NCI-H1694 (cell line): ENCODE measurements at places on chromosomes 12 and 14.
A peak's percentile ranks its signal among the peaks of the same experiment; 100 is the strongest.

GRCh38 chr14:30296931-30297405, 262.0 kb upstream of the G2E3 start:
- no peak for DNase-seq

- no peak for DNase-seq
Measured at GRCh38 chr14:99751539-99752485, 41.4 kb upstream of the EML1 start.

DNA sequence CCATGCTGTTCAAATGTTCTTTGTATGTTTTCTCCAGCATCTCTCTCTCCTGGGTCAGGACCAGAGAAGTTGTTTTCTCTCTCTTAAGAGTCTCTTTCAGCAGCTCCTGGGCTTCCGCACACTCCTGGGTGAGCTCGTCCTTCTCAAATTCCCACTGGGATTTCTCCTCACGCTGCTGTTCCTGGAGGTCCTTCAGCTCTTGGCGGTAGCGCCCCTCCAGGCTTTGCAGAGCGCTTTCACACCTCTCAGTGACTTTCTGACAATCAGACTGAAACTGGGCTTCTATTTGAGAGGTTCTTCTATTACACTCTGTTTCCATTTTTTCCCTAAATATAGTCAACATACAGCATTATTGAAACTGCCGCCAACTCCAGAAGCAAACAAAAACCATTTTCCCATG, 72.7 kb downstream of the NIN start:
- DNase-seq, result no peak

DNA sequence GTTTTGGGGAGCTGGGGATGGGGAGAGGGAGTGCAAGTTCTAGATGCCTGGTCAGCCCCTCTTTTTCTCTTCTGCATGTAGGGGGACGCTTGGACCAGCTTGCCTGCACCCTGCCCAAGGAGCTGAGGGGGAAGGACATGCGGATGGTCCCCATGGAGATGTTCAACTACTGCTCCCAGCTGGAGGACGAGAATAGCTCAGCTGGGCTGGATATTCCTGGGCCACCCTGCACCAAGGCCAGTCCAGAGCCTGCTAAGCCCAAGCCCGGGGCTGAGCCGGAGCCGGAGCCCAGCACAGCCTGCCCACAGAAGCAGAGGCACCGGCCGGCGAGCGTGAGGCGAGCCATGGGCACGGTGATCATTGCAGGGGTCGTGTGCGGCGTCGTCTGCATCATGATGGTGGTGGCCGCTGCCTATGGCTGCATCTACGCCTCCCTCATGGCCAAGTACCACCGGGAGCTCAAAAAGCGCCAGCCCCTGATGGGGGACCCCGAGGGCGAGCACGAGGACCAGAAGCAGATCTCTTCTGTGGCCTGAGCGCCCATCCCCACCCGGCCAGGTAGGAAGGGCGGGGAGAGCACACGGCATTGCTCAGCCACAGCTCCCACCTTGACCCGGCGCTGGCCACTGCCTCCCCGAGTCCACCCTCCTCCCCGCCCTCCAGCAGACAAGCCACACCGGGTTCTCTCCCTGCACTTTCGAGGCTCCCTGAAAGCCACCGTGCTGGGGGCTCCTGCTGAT, 14.0 kb downstream of the LRTM2 start:
- DNase-seq, result no peak

DNA sequence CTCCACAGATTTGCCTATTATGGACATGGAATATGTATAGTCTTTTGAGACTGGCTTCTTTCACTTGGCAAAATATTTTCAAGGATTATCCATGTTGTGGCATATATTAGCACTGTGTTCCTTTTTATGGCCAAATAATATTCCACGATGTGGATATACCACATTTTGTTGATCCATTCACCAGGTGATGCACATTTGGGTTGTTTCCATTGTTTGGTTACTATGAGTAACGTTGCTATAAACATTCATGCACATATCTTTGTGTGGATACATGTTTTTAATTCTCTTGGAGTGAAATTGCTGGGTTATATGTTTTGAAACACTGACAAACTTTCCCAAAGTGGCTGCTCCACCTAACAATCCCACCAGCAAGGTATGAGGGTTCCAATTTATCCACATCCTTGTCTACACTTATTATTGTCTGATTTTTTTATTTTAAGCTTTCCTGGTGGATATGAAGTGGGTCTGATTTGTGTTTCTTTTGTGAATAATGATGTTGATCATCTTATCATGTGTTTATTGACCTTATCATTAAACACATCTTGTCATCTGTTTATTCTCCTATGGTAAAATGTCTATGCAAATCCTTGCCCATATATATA, 116.2 kb upstream of the FRMD6 start:
- no peak for DNase-seq

DNA sequence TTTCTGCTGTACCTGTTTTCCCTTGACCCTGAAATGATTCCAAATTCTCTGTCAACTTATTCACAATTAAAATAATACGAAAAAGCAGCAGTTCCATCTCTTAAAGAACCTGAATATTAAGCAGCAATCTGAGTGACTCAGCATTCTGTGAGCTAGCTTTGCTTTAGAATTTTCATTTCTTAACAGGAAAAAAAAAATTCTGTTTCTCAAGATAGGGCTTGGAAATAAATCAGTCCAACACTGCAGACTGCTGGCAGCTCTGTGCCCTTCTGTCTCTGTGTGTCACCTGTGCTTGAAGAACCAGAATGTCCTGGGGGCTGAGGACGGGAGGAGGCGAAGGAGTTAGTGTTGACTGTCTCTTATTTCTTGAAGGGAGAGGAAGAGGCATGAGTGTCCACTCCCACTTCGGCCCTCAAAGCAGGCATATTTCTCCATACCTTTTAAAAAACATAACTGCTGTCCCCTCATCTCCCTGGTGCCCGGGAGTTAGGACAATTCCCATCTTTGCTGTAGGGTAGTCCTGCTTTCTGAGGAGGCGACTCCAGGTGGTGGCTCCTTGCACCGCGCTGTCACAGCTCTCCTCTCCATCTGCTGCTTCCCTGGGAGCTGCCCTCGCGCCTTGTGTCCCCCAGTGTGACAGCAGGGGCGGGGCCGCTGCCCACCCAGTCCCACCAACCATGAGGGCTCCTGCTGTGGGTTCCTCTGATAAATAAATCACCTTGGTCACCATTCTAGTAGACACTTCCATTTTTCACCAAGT, 203.1 kb downstream of the CALM1 start:
- DNase-seq, result peak; percentile 66

DNA sequence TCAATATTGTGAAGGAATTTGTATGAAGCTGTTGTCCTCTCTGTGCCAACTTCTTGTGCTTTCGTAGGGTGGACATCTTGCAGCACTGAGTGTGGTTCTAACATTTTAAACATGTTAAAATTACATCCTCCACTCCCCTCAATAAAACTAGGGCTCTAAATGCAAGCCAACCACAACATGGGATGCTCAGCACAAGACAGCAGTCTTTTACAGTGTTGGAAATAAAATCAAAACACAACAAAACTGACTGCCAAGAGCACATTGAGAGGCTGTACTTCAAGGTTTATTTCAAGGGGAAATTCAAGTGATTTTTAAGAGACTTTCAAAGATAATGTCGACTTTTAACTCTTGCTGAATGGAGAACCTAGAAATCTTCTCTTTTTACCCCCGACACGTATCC, 396.9 kb downstream of the TMTC2 start:
- DNase-seq, result no peak

GRCh38 chr14:93832081-93832480, 43.8 kb upstream of the PRIMA1 start:
- DNase-seq, result peak; percentile 79

DNA sequence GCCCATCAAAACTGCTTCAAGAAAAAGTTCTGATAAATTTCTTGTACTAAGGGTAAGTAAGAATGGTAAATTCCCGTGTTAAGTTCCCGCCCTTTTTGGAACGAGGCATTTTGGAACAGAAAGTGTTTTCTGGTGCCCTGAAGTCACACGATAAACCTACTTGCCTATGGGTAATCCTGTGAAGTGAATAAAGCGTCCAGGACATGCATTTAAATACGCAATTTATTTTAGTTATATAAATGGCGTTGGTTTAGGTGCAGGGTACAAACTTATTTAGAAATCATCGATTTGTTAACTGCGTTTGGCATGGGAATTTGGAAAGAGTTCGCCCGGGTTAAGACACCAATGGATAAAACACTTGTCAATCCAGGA, 715 bp upstream of the RAP1B start:
- no peak for DNase-seq

GRCh38 chr12:72471806-72472205, 199.6 kb downstream of the TRHDE start:
- no peak for DNase-seq

GRCh38 chr12:42932936-42933335, 343.4 kb upstream of the PRICKLE1 start:
- no peak for DNase-seq

DNA sequence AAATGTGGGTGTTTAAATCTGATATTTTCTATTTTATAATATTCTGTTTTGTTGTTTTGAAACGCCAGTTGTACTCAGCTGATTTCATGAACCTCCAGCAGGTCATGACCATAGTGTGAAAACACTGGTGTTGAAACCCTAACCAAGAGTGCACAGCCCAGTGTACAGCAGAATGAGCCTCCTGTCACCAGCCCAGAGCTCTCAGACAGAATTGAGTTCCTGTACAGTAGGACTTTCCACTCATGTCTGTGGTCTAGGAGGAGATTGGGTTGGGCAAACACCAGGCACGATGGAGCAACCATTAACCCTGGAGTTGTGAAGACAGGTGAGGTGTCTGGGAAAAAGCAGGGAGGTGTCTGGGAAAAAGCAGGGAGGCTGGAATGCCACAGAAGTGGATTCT, 908.8 kb downstream of the VRK1 start:
- DNase-seq, result no peak

DNA sequence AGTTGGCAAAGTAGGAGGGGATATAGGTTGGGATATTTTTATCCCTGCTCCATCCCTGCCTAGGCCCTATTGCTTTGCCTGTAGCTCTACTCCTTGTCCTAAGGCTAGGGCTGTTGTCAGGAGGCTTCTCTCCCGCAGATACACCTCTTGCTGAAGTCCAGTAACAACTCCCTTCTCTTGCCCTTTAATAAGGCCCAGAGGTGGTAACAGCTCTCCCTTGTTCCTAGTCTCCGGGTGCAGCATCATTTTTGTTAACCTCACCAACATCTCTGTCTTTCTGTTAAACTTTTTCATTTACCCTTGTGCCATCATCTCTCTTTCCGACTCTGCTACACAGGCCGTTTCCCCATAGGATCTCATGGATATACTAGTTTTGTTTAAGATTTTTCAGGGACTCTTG, 6.3 kb downstream of the ASCL1 start:
- DNase-seq, result no peak

DNA sequence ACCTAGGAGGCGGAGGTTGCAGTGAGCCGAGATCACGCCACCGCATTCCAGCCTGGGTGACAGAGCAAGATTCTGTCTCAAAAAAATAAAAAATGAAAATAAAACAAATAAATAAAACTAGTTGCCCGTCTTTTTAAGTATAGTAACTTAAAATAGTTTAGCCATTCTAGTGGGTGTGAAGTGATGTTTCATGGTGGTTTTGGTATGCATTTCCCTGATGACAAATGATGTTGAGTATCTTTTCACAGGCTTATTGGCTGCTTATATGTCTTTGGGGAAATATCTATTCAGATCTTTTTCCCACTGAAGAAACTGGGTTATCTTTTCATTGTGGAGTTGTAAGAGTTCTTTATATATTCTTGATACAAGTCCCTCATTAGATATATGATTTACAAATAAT, 102.4 kb upstream of the METAP2 start:
- no peak for DNase-seq

DNA sequence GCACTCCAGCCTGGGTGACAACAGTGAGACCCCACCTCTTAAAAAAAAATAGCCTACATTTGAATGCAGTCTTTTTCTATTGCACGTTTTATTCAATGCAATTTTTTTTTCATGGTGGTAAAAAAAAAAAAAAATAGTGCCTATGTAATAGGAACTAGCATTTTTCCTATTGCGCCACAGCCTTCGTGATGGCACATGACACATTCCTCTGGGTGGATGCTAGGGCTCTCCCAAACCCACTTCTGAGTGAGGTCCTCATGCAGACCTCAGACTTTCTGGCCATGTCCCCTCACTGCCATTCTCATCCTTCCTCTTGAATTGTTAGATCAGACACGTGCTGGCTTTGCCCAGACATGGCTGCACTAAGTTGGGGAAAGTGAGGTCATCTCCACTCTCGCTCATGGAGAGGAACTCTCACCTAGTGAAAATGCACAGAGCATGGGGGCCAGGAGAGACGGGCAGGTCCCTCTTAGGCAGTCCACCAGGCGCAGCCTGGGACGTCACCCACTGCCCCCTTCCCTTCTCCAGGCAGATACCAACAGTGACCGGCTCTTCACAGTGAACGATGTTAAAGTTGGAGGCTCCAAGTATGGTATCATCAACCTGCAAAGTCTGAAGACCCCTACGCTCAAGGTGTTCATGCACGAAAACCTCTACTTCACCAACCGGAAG, 19.2 kb downstream of the DCAF4 start:
- DNase-seq, result no peak

DNA sequence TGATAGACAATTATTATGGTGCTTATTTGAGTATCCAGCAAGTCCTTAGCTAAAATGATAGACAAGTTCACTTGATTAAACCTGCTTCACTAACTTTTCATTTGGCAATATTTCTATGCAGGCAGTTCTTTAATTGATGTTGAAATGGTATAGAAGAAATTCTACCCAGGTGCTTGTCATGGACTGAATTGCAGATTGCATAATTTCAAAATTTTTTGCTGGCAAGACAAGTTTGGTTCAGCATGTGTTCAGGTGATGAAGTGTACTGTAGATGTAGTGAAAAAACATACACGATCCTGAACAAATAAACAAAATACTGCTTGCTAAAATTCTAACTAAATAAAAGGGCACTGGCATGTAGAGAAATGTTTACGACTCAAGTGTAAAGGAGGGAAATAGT, 189.0 kb downstream of the FOXA1 start:
- DNase-seq, result no peak

DNA sequence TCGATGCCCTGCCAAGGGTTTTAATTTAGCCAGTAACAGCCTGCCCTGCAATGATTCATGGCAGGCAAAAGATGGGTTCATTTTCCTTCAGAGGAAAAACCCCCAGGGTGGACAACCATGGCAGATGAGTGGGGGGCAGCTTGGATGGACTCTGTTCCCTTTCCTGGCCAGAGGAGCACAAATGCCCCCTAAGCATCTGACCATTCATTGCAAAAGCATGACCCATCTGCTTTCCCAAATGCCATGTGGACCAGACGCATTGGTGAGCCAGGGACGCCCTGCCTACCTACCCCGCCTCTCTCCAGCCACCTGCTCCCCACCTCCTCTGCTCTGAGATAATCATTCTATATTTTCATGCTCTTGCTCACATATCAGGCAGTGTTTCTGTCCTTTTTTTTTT, 281.9 kb downstream of the DPF3 start:
- no peak for DNase-seq

DNA sequence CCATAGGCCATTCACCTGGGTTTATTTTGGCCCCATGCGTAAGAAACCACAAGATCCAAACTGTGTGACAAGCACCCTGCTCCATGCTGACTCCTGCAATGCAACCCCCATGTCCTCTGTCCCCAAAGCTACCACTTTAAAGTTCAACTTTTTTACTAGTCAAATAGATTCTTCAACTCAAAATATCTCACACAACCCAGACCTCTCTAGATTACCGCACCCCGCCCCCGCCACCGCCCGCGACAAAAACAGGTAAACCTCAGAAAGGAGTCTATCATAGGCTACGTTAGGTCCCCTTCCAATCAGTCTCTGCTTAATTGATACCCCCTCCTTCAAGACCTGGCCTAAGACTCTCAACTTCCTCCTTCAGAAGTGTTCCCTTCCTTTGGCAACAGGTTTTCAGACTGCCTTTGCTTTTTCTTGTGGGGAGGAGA, 2.2 kb downstream of the ZFP36L1 start:
- DNase-seq, result no peak

GRCh38 chr12:107390414-107390813, 295.2 kb upstream of the PWP1 start:
- DNase-seq, result no peak
